ENCODE measurements at places on chromosomes 3 and 15.
A peak's percentile ranks its signal among the peaks of the same experiment; 100 is the strongest.

DNA sequence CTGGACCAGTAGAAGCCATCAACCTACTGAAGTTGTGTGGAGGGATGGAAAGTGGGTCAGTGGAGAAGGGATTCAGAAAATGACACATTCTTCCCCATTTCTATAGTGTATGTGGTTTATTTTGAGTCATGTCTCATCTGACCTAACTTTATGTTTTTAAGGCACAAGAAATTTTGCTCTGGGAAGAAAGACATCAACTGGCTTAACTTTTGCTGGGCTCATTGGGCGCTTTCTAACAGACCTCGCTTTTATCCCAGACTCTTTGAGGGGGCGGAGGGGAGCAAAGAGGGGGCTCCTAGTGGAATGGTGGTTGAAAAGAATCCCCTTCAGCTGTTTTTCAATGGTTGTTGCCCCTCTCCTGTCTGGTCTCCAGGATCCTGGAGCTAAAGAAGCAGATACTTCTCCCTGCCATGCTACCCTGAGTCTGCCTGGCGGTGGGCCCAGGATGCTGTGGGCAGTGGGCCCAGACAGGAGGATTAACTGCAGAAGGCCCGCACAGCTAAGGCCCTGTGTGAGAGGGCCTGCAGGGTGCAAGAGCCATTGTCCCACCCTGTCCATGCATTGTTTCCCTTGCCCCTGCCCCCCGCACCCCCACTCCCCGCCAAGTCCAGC, 14.5 kb downstream of the CSRNP1 start:
- DNase-seq: peak; percentile 59

GRCh38 chr15:52563501-52564060, 5.2 kb downstream of the ARPP19 start:
- no peak for DNase-seq

GRCh38 chr15:85457392-85457968, 77.1 kb downstream of the AKAP13 start:
- DNase-seq: no peak

- no peak for DNase-seq
These were observed 19.5 kb upstream of the ATP2B2 start for GRCh38 chr3:10524799-10525301.

DNA sequence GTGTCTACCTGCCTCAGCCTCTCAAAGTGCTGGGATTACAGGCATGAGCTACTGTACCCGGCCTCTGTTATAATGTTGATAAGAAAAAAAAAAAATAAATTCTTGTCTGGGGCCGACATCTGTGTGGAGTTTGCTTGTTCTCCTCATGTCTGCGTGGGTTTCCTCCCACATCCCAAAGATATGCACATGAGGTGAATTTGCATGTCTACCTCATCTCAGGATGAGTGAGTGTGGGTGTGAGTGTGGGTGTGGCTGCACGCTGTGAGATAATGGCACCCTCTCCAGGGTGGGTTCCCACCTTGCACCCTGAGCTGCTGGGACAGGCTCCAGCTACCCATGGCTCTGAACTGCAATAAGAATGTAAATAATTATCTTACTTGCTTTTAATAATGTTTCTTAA, 25.9 kb upstream of the UACA start:
- no peak for DNase-seq

GRCh38 chr3:118833075-118833474, 201.6 kb downstream of the IGSF11 start:
- no peak for DNase-seq

DNA sequence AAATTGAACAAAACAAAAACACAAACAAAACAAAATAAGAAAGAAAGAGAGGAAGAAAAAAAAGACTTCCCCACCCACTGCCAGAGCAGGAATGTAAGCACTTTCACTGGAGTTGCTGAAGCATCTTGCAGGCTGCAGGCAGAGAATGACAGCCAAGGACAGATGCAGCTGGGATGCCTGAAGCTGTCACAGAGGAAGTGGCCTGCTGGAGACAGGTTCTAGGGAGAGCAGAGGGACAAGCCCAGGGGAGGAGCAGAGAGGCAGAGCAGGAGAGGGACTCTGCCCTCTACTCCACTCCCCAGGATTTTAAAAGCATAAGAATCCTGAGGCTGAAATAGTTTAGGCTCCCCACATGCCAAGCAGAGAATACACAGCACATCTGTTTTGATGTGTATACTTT, 326.2 kb downstream of the TUSC7 start:
- DNase-seq: peak; percentile 15

GRCh38 chr15:86541540-86541939, 461.9 kb downstream of the AGBL1 start:
- DNase-seq: no peak
